ENCODE measurements at places on chromosomes 4 and X.

DNA sequence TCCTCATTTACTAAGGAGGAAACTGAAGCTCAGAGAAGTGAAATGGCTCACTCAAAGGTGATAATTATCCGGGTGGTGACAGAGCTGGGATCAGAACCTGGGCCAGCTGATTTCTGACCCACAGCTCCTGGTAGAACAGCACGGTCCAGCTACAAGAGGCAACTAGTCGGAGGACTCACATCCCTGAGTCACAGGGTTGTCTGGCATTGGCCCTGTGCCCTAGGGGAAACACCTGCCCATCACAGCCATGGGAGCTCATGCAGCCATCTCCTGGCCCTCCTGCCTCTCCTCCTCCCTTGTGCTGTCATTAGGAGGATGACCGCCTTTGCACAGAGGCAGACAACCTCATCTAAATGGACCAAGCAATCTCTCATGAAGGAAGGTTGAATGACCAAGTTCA, 115.2 kb upstream of the TSPAN5 start:
- DNase-seq = no peak

DNA sequence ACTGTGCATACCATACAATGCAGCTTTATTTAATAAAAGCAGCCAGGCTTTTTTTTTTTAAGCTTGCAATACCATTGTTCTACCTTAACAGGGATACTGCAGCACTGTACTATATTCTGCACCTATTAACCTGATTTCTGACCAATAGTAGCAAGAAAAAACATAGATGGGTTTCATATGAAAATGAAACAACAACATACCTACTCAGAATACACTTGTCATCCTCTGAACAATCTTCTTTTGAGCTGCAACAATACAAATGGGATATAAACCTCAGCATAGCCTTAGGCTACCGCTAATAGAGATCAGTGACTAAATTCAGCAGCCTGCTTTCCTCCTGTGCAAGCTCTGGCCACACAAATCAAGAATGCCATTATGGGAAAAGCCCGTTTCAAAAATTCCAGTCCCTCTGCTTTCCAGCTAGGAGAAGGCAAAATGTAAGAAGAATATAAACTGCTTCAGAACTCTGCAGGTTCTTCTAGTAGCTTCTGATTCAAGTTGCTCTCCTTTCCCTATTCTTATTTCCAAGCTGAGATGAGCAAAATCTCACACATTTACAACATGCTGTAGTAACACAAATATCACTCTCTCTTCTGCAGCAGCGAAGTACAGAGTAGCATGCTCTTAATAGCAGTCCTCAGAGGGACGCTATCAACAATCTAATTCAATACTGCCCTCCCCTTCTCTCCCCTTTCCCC, 143.4 kb downstream of the KLHL13 start:
- DNase-seq = no peak

- DNase-seq = no peak
Observed at GRCh38 chrX:101759000-101759399, 99.3 kb upstream of the ARMCX2 start.

DNA sequence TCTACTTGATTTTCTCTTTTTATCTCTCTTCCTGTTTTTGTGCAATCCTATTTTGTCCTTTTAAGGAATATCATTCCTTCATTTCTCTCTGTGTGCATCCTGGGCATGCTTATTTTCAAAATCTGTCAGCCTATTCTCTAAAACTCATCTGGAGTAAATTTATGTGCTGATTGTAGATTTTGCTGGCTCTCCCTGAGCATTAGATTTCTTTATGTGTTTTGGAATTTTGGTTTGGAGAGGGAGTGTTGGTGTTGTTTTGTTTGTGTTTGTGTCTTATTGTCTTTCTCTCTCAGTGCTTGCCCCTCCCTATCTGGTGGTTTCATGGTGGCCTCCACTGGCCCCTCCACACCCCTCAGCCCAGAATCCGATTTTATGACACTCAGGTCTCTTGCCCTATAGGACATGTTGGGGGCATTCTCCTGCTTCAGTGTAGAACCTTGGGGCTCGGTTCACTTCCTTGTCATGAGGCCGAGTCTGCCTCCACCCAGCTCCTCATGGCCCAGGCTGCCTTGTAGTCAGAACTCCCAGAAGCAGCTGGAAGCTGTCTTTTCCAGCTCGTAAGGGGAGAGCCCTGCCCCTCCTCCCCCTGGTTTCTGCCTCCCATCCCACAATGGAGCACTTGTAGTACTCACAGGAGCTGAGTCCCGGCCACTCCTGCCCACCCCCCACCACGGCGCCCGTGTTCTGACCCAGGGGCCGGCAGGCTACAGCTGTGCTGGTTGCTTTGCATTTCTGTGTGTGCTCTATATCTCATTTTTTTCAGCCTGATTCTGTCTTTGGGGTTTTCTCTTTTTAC, 24.5 kb upstream of the PJA1 start:
- DNase-seq = no peak

GRCh38 chr4:152773339-152773738, 6.2 kb downstream of the TIGD4 start:
- no peak for DNase-seq

DNA sequence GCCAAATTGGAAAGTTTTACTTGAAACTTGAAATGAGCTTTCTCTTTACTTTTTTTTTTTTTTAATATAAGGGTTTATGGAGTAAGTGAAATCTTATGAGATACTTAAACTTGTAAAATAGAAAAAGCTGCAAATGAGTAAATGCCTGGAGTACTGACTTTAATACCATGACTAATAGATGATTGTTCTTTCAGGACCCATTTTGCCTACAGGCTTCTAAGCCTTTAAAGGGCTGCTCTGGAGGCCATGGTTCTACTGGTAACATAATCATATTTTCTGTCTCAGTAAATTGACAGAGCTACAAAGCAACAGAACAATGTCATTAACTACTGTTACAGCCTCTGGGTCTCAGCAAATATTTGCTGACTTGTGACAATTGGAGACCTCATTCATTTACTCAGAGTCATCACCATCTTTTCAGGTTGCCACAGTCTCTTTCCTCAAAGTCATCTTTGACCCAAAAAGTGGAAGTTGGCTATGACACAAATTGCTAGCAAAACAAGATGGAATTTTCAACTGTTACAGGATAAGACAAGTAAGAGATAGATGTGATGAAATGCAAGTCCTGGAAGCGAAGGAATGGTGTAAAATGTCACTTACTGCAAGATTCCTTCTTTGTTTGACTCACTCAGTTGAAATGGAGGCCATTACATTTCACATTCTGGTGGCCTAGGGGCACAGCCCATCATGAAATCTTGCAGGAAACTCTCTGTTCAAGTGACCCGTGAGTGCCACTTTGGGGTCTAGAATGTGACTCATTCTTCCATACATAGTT, 132.7 kb downstream of the BTC start:
- DNase-seq = no peak
